Epithelial cell of proximal tubule (primary cell): ENCODE measurements at places on chromosomes 13 and 19. TPM values are rescaled to one million over a fixed set of nuclear protein-coding genes. Genes with fewer than 3 reads are reported as not detected.

The CAMSAP3 gene
- 5.6 and 12.4 TPM in 2 replicates for total RNA-seq

The ZNF253 gene
- 6.9 and 8.1 TPM in 2 replicates for total RNA-seq

The CGB2 gene
- not detected in 2 replicates for total RNA-seq

The ZNF66 gene
- total RNA-seq: 2.5 and 5.1 TPM in 2 replicates

The METTL21C gene
- total RNA-seq: not detected in 2 replicates

The CEACAM16 gene
- total RNA-seq: not detected in 2 replicates

The CBY2 gene
- total RNA-seq: not detected in 2 replicates

The ALOX5AP gene
- total RNA-seq: 2.0 and 2.5 TPM in 2 replicates

The NCR1 gene
- not detected in 2 replicates for total RNA-seq

The CYP4F8 gene
- not detected in 2 replicates for total RNA-seq

The OSCAR gene
- 0.22 TPM in 1 of 2 replicates, not detected in the other for total RNA-seq

The DMAC2 gene
- total RNA-seq: 54.9 and 74.8 TPM in 2 replicates

The ICAM5 gene
- total RNA-seq: 0.14 TPM in 1 of 2 replicates, not detected in the other

The LILRB4 gene
- total RNA-seq: not detected in 2 replicates

The UBE2L5 gene
- not detected in 2 replicates for total RNA-seq

The PSG7 gene
- not detected in 2 replicates for total RNA-seq

The RFPL4A gene
- not detected in 2 replicates for total RNA-seq

The URAD gene
- not detected in 2 replicates for total RNA-seq

The OVOL3 gene
- not detected in 2 replicates for total RNA-seq

The GJB2 gene
- total RNA-seq: 5.1 and 5.7 TPM in 2 replicates

The ELSPBP1 gene
- total RNA-seq: not detected in 2 replicates

The MRPS31 gene
- total RNA-seq: 22.9 and 23.7 TPM in 2 replicates

The CRLF1 gene
- total RNA-seq: 0.58 TPM in 1 of 2 replicates, not detected in the other

The TEX26 gene
- not detected in 2 replicates for total RNA-seq

The FIZ1 gene
- 5.5 and 9.7 TPM in 2 replicates for total RNA-seq

The FAM124A gene
- total RNA-seq: 0.63 and 1.2 TPM in 2 replicates

The LILRA1 gene
- total RNA-seq: not detected in 2 replicates

The CGB1 gene
- total RNA-seq: not detected in 2 replicates

The PLEKHF1 gene
- 10.4 and 16.3 TPM in 2 replicates for total RNA-seq

The NRTN gene
- 0.69 and 0.94 TPM in 2 replicates for total RNA-seq

The ZNF480 gene
- total RNA-seq: 8.0 and 20.8 TPM in 2 replicates

The NLRP5 gene
- total RNA-seq: not detected in 2 replicates

The KCNJ14 gene
- 0.06 and 0.07 TPM in 2 replicates for total RNA-seq

The MBD3L2 gene
- total RNA-seq: not detected in 2 replicates

The CYP2A6 gene
- total RNA-seq: not detected in 2 replicates

The FLT3 gene
- 0.14 and 0.58 TPM in 2 replicates for total RNA-seq

The B3GNT3 gene
- total RNA-seq: 11.1 and 17.3 TPM in 2 replicates

The NLRP11 gene
- total RNA-seq: not detected in 2 replicates

The CDC34 gene
- 142 and 265 TPM in 2 replicates for total RNA-seq

The ZNF442 gene
- 0.17 and 0.36 TPM in 2 replicates for total RNA-seq

The ZNF878 gene
- total RNA-seq: 0.72 TPM in 1 of 2 replicates, not detected in the other

The IGFLR1 gene
- total RNA-seq: 7.9 and 15.3 TPM in 2 replicates

The EHD2 gene
- 33.6 and 58.9 TPM in 2 replicates for total RNA-seq

The PIBF1 gene
- 13.1 and 17.4 TPM in 2 replicates for total RNA-seq

The KCNN4 gene
- total RNA-seq: 8.3 and 11.6 TPM in 2 replicates
